CD4-positive, alpha-beta T cell treated with Interleukin-4 for 1 hour (primary cell): ENCODE measurements at places on chromosomes 7 and 10.
A peak's percentile ranks its signal among the peaks of the same experiment; 100 is the strongest.

GRCh38 chr10:23367896-23368595 lies 23.4 kb upstream of the C10orf67 start:
- DNase-seq: no peak

DNA sequence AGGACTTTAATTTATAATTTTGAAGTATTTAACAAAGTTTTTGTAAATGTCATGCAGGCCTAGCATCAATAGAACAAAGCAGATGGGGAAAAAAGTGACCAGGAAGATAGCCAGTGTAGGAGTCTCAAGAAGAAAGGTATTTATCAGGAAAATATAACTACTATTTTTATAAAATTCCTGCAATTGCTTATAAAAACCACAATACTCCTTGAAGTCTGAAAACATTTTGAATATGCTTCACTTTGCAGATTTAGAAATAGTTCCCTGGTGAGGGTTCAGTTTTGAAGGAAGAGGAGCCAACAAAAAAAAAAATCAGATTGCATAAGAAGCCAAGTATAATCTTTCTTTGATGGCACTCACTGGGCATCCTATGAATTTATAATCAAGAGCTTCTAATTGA lies 34.1 kb downstream of the MTERF1 start:
- DNase-seq: no peak

DNA sequence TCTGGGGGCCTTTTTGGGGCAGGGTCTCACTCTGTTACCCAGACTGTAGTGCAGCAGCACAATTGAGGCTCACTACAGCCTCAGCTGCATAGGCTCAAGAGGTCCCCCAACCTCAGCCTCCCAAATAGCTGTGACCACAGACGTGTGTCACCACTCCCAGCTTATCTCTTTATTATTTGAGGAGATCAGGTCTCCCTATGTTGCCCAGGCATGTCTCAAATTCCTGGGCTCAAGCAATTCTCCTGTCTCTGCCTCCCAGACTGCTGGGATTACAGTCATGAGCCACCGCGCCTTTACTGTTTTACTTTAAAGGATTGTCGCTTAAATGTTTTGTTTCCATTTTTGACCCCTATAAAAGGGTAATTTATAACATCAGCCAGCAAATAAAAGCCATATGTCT lies 502.6 kb upstream of the AUTS2 start:
- DNase-seq: no peak

GRCh38 chr7:157703131-157703530 lies 366.3 kb downstream of the DNAJB6 start:
- peak; percentile 4 for DNase-seq

DNA sequence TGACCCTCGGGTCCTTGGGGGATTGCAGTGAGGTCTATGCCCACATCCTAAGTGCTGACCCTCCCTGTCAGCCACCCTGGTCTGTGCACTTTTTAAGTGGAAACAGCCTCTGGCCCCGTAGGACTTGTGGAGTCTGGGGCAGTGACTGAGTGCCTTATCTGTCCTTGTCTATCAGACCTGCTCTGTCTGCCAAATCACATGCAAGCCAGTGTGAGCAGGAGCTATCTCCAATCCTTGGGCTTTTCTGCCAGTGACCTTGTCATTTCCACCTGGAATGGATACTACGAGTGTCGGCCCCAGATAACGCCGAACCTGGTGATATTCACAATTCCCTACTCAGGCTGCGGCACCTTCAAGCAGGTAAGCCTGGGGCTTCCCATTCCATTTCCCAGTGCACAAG lies 62.7 kb downstream of the C10orf120 start:
- DNase-seq: no peak

- DNase-seq: no peak
Observed at GRCh38 chr7:108016841-108017775, 14.1 kb upstream of the LAMB1 start.

GRCh38 chr10:37947526-37947925 lies 28.9 kb downstream of the ZNF25 start:
- no peak for DNase-seq

GRCh38 chr10:49649294-49649693 lies 30.2 kb upstream of the C10orf53 start:
- no peak for DNase-seq

GRCh38 chr10:14889318-14889717 lies 10.7 kb downstream of the SUV39H2 start:
- no peak for DNase-seq

- peak; percentile 85 for DNase-seq
Observed at GRCh38 chr7:138161600-138162081, 85.4 kb downstream of the AKR1D1 start.

DNA sequence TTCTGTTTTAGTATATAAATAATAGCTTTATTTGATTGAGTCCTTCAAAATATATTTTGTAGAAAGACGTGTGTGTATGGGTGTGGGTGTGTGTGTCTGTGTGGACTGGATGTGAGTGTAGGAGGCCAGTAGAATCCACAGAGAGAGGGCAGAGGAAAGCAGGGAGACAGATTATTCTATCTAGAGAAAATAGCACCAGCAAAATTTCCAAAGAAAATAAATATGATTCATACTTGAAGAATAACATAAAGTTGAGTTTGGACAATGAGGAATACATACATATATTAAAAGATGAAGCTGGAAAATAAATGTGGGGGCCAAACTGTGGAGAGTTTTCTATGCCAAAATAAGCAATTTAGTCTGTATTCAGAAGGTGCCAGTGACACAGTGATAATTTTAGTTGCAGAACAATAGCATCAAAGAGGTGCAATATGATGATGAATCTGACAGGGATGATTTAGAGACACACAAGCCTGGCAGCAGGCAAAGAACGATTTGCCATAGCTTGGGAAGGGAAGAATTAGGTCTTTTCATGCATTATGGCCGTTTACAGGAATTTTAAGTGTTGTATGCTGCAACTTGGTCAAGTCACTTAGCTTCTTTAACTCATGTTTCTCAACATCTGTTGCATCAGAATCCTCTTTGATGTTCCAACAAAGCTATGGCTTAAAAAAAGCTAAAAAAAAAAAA lies 121.3 kb downstream of the SEMA3A start:
- DNase-seq: no peak

DNA sequence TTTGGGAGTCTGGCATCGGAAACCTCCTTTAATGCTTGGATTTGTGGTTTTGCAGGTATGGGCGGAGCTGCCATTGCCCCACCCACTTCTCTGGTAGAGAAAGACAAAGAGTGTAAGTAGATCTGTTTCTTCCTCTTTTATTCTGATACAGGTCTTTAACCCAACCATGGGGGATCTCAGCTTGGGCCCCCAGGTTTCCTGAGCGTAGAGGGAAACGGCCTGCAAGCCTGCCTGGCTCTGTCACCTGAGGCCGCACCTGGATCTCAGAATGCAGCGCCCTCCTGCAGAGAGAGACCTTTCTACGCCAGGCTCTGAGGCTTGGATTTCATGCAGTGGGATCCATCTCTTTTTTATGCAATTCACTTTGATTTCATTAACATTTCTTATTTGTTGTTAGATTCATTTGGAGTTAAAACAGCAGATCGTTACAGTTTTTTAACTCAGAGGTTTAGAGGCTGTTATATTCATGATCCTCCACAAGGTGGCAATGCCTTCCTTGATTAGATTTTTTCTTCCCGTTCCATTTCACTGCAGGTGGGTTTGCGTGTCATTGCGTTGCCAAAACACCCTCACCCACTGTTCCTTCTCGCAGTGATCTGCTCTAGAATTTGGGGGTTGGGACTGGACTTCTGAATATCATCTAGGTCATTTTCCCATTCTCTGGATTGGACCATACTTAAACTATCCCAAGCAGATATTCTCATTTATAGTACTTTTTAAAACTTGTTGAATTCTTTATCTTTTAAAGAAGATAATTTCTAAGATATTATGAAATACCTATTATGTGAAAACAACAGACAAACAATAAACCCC lies 20.0 kb downstream of the RBM17 start:
- DNase-seq: peak; percentile 72

GRCh38 chr7:30472784-30473775 lies 5.5 kb downstream of the NOD1 start:
- no peak for DNase-seq

DNA sequence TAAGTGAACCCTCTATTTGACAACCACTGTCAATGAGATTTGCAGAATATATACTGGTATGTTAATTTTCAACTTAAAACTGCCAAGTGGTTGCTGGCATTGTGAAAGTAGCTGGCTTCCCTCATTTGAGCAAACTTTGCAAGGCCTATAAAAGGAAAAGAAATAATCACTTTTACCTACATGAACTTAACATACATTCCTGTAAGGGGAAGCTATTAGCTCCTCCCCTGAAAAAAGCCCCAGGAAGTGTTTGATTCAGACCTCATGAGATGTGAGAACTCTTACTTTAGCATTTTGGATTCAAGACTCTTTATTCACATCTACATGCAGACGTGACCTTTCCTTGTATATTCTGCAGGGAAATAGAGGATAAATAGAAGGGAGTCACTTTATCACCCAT lies 175.6 kb downstream of the OTUD1 start:
- DNase-seq: no peak
